Stimulated activated CD8-positive, alpha-beta memory T cell treated with anti-CD3 and anti-CD28 coated beads, Interleukin-4, amount 100 ng/mL, for 48 hours (primary cell): ENCODE measurements at places on chromosomes 7 and 10.

DNA sequence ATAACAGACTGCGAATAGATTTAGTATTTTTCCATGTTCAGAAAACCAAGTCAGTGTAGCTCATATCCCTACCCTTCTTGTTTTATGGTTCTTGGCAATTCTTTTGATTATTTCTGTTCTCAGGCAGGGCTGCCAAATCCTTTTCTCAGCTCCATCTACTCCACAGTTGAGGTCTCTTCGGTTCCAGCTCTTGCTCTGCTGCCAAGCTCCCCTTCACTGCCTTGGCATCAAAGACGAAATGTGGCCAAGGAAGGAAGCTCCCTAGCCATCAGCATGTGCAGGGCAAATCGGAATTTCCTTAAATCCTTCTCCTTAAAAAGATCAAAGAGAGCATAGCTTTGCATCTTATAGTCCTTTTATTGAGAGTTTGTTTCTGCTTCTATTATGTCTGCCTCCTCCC is 116.4 kb upstream of the NOBOX start:
- no peak for DNase-seq

DNA sequence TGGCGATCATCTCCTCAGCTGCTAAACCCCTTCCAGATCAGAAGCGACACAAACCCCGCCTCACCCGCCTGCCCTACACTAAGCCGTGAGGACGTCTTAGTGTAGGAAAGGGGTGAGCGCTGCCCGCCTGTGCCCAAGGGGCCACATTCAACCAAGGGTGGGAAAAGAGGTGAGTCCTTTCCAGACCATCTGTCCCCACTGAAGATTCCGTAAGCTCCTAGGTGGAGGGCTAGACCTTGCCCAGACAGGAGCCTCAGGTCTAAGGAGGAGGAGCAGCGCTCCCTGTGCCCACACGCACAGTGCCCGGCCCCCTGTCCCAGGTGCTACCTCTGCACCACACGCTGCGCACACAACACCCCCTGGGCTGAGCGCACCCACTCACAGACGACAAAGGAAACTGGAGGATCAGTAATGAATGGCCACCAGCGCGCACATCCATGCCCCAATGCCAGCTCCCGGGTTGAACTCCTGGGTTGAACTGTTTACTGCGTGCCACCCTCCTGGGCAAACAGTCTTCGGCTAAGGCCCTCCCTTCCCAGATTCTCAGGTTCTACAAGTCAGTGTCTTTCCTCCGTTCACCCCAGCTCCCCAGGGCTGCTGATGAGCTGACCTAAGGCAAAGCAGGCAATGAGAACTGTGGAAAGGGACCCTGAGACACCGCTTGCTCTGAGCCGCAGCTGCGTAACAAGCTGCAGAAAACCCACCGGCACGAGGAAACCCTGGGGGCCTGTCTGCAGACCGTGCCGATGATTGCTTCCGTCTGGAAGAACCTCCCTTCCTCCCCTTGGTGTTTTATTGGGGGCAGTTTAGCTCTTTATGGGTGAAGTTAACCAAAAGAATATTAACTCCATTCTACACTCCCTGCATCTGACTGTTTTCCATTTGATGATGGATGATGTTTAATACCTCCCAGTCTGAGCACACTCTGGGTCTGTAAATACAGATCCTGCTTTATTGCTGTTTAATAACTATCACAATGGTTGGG is 185.9 kb downstream of the MAD1L1 start:
- no peak for DNase-seq

- no peak for DNase-seq
Measured at GRCh38 chr10:33192190-33192589, 142.3 kb downstream of the NRP1 start.

DNA sequence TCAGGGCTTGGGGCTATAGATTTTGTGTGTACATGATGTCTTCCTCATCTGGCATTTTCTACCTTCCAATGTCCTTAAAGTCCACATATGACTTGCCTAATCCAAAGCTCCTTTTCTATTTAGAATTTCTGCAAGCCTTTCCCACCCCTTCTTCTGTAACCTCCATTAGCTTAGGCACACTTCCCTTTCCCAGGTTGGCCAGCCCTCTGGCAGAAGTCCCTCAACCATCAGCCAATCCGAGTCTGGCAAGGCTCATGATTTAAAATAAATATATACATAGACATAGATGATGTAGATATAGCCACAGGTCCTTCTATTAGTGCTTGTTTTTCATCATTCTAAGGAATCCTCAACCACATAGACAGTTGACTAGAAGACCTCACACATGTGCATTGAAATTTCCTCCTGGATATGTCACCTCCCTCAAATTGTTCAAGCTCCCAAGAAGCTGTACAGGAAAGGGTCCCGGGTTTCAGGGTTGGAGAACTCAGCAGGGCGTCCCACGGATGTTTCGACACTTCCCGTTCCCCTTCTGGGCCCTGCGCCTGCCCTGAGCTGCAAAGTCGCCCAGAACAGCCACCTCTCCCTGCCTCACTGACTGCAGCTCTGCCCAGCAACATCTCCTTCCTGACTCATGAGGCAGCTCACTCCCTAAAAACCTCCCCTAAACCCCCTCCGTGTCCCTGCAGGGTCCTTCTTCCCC is 20.4 kb upstream of the PIK3AP1 start:
- DNase-seq: no peak

- DNase-seq: no peak
Measured at GRCh38 chr7:15686295-15686956, at the start of gene MEOX2. TSS of gene MEOX2 (minus strand) at chr7:15686683. CDS start at chr7:15686402, 281 bp downstream.

DNA sequence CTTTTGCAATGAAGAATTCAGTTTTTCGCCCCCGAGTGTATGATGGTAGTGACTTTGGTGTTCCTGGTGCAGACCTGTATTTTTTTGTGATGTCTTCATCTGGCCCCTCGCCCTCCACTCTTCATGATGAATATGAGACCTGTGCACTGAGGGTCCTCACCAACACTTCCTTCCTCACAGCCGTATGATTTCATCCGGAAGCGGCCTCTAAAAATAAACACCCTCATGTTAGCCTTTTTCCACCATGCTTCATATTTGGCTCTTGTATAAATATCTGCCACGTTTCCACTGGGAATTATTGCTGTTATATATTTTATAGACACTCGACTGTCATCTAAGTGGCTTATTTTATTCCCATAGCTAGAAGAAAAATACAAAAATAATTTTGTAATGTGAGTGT is 160.4 kb downstream of the MGMT start:
- DNase-seq: no peak

DNA sequence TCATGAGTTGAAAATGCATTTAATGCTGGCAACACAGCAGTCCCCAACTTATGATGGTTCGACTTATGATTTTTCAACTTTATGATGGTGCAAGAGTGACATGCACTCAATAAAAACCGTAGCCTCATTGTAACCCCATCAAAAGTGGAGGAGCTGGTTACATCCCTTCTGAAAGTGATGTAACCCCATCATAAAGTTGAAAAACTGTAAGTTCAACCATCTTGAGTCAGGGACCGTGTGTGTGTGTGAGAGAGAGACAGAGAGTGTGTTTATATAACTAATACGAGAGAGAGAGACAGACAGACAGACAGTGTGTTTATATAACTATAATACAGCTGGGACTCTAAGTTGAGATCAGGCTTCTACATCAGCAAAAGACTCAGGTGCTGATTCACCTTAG is 21.0 kb downstream of the ANXA11 start:
- no peak for DNase-seq

- DNase-seq: no peak
Measured at GRCh38 chr10:3526727-3527501, 258.1 kb downstream of the KLF6 start.

DNA sequence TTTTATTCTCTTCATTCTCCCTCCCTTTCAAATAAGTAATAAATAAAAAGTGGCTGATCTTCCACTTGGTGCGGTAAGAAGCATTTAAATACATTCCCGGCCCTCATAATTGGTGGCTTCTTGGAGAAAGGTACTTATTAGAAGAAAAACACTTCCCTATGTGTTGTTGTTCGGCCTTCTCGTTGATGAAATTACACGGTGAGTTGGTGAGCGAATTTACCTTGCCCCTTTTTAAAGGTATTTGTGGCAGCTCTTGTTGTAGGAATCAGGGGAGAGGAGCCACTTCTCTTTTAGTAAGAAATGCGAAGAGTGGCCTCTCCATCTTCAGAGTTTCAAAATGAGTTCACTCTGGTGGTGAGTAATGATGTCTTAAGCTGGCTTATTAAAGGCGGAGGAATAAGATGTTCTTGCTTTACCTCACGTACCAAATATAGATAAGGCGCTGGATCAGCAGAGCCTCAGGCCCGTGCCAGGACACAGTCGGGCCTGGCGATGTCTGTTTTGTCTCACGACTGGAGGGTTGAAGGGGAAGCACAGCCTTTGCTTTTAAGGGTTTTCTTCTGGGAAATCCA is 135.9 kb downstream of the CUX1 start:
- no peak for DNase-seq

- DNase-seq: no peak
Measured at GRCh38 chr10:132663666-132664365, 122.1 kb downstream of the NKX6-2 start.

- no peak for DNase-seq
Measured at GRCh38 chr7:97873606-97874005, 1.4 kb upstream of the ASNS start.

GRCh38 chr10:103396789-103397087 is 312 bp downstream of the PDCD11 start:
- DNase-seq: no peak

DNA sequence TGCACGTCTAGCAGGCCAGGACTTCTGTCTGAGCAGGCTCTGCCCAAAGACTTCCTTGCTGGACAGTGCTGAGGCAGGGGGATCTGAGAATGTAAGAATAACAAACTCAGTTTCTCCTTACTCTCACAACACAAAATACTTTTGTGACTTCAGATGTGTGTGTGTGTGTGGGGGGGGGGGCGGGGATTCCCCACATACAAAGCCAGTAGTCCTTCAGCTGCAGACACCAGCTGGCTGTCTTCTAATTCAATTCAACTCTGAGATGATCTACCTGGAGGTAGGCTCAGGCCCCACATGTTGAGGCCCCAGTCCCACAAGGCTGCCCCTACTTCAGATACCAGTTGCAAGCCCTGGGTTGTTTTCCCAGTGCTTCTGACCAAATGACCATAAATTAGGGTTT is 4.7 kb upstream of the CXCL12 start:
- no peak for DNase-seq

GRCh38 chr10:98344589-98345038 is 70.4 kb downstream of the PYROXD2 start:
- no peak for DNase-seq

- DNase-seq: no peak
Measured at GRCh38 chr7:155358066-155358947, 60.6 kb downstream of the INSIG1 start.

GRCh38 chr7:37765872-37766525 is 82.4 kb upstream of the NME8 start:
- no peak for DNase-seq

GRCh38 chr7:151232917-151233701 is 826 bp downstream of the CHPF2 start:
- DNase-seq: peak; percentile 86

GRCh38 chr7:101419831-101420230 is 57.2 kb downstream of the COL26A1 start:
- no peak for DNase-seq

DNA sequence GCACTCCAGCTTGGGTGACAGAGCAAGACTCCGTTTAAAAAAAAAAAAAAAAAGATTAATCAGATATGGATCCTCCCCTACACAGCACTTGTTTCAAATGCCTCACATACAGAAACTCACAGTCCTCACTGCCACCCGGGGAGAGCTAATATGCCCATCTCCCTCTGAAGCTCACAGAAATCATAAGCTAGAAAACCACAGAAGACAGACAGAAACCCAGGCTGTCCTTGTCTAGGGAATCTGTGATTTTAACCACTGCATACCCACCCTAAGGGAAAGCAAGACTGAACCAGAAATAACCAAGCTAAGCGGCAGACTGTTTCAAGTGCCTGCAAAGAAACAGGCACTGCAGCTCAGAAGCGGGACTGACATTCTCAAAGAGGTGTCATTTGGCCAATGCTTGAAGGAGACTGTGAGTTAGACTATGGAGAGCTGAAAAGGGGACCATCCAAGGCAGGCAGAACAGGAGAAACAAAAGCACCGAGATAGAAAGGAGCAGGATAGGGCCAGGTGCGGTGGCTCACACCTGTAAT is 37.6 kb downstream of the SLC37A3 start:
- no peak for DNase-seq

DNA sequence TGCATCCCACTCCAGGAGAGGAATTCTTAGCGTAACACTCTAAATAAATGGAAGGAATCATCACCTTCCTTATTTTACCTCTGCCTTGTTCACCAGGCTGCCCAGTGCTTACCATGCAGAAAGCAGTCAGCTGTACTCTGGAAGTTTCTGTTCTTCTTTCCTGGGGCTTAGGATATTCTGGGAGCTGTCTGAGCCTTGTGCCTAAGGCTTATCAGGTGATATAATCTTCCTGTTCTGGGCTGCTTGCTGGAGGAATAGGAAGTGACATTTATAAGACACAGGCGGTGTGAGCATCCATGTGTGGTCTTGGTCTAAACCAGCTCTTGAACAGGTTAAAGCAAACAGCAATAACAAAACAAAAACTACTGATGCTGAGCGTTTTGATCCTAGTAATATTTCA is 13.5 kb downstream of the KCTD7 start:
- DNase-seq: no peak

DNA sequence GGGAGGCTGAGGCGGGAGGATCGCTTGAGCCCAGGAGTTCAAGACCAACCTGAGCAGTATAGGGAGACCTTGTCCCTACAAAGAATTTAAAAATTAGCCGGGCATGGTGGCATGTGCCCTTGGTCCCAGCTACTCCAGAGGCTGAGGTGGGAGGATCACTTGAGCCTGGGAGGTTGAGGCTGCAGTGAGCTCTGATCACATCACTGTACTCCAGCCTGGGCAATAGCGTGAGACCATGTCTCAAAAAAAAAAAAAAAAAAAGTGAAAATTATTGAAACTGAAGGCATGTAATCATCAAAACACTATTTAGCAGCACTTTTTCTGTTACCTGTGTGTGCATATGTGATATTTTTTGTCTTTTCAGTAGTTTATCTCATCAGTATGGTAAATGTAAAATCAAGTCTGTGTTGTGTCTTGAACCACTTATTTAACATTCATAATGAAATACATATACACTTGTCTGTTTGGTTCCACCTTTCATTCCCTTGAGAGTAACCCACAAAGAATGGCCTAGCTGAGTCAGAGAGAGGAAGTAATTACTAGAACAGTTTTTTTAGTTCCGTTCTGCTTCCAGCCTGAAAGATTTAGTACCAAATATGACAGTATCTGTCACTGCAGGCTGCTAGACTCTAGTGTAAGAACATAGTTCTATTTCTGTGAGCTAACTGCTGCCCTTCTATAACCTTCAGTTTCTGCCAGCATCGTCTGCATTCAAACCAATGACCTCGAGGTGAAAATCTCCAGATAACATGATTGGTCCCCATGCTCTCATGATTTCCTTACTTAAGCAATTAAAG is 68.6 kb downstream of the MMRN2 start:
- no peak for DNase-seq
